Neuronal stem cell (in vitro differentiated cells): ENCODE measurements at places on chromosomes 1 and 21.

DNA sequence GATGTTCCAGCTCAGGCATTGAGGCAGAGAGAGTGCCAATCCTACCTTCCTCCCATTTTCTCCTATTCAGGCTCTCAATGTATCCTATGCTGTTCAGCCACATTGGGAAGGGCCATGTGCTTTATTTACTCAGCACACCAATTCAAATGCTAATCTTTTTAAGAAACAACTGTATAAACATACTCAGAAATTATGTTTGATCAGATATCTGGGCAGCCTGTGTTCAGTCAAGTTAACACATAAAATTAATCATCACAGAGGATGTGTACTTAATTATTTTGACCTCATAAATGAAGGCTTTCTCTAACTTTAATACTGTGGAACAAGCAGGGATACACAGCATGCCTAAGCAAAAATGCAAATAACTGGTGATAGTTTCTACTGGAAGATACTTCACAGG is 149.8 kb downstream of the NCAM2 start:
- no peak for DNase-seq

DNA sequence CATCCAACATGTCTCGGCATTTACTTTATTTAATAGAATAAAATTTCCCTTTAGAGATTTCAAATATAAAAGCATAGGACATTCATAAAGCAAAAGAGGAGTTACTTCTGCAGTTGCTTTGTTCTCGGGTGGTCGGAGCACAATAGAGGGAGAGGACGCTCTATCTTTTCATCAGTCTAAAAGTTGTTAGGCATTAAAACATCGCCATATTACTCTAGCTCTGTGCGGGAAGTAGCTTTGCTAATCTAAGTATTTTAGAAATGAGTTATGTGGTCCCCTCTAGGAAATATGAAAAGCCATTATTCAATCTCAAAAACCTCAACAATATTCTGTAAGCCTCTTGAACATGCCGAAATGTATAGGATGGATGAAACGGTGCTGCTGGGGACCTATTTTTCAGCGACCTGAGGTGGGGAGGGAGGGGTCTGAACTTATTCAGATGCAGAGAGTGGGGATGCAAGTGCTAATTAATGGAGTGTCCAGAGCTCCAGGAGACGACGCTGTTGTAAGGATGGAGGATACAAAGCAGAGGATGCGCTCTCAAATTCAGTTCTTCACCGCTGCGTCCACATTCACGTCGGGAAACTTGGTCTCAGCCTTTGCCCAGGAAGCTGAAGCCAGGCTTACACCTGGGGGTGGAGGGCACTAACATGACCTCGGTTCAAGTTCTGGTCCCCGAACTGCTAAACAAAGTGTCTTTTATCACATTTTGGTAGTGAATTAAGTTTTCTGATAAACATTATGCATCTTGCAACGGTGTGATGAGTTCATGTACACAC is 6.3 kb downstream of the CDKN2C start:
- DNase-seq: no peak

DNA sequence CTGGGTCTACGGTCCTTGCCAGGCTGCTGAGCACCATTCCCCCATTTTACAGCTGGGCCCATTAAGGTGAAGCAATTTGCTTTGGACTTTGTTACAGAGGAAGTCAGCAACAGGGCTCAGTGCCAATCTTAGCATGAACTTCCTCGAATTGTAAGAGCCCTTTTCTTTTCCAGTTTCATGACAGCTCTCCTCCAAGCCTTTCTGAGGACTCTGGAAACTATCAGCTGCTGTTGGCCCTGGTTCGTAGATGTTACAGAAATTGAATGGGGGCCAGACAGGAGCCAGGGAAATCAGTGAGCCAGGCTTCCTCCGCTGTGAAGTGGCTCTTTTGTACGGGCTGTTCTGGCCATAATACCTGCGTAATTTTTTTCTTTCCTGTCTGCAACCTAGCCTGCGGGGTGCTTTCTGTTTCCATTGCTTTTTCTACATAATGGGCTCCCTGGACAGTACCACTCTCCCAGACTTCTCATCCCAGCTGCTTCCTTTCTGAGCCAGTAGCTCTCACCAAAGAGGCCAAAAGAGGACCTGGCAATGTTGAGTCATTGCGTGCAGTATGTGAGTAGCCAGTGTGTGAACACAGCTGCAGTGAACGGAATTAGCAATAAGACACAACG is 386.3 kb downstream of the DISC1 start:
- DNase-seq: no peak

DNA sequence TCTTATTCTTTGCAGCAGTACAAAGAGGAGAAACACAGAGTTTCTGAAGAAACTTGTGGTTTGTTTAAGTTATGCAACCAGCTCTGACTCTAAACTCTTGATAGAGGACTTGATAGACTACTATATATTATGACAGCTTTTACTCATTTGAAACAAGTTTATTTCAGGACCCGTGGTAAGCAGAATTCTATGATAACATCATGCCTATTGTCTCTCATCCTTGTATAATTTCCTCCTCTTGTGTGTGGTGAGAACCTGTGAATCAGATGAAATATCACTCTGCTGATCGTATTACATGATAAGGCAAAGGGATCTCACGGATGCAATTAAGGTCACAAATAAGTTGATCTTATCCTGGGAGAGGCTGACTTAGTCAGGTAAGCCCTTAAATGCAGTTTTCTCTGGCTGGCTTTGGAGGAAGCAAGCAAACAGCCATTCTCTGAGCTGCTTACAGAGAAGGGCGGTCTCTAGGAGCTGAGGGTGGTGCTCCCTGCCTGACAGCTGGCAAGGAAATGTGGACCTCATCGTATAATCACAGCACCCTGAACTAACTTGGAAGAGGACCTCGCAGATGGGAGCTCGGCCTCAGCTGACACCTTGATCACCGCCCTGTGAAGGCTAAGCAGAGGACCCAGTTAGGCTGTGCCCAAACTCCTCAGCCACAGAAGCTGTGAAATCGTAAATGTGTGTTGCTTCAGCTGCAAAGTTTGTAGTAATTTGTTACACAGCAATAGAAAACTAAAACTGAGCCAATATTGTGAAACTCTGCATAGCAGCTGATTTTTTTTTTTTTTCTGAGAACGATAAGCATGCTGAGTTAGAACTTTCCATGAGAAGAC is 151.1 kb upstream of the DPT start:
- no peak for DNase-seq

GRCh38 chr21:46550116-46550941 is 54.6 kb downstream of the S100B start:
- DNase-seq: no peak

- peak; percentile 17 for DNase-seq
These were observed 749 bp upstream of the PEX11B start for GRCh38 chr1:145918992-145919939.

- no peak for DNase-seq
These were observed 21.9 kb upstream of the SPAG17 start for GRCh38 chr1:118206966-118207365.

- DNase-seq: no peak
These were observed 22.9 kb upstream of the ALDH4A1 start for GRCh38 chr1:18925279-18925678.

GRCh38 chr21:33976082-33977016 is 60.7 kb upstream of the ATP5PO start:
- DNase-seq: no peak

DNA sequence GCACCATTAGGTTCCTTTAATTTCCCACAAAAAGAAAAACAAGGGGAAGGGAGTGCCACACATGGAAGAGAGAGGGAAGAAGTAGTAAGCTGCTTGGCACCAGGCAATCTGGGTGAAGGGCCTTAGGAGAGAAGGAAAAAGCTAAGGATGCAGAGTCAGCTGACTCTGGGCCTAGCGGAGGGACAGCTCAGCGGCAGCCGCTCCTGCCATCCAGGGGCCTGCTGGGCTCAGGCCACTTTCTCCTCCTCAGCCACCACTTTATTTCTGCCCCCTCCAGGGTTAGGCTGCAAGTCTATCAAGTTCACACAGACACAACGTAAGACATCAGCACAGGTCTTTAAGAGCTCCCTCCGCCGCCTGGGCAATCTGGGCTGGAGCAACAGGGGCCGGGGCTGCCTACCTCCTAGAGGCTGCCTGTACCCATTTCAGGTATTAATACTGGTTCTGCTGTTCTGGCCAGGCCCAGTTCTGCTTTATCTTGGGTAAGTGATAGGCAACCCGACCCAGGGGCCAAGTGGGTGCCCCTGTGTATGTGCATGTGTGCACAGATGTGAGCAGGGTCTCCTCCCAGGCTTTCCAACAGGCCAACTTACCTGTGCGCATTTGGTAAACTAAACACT is 53.6 kb downstream of the SLC45A1 start:
- DNase-seq: no peak

DNA sequence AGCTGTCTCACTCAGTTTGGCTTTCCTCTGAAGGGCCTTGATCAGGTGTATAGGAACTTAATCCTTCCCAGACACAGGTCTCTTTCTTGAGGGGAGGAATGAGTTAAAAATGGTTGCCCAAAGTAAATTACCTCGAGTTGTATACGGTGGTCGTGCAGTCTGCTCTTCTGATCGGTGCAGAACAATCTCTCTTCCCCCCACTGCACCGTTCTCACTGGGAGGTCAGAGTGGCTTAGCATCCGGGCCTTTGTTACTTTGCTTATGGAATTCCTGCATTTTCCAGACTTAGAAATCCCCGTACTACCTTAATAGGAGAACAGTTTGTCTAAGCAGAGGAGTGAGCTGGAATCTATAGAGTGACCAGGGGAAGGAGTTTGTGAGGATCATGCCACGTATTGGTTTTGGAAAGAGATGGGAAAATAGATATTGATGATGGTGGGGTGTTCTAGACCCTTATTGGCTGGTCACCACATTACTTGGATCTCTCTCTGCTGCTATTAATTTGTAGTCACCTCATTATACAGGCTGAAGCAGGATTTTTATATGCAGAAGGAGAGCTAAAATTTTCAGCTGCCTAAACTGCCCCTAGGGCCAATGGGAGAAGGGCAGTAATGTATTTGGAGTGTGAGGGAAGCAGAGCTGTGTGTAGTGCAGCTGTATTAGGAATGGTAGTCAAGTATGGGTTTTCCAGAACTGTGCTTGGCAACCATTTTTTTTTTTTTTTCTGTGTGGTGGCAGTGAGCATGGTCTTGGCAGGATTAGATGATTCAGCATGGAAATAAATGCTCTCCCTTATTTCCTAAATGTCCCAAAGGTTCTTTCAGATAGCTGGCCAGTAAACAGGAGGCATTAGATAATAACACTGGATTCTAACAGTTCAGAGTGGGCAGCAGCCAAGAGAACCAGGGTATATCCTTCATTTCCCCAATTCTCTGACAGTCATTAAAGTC is 81.5 kb downstream of the NDUFS5 start:
- peak; percentile 63 for DNase-seq

GRCh38 chr1:219791766-219792165 is 136.6 kb downstream of the SLC30A10 start:
- no peak for DNase-seq

DNA sequence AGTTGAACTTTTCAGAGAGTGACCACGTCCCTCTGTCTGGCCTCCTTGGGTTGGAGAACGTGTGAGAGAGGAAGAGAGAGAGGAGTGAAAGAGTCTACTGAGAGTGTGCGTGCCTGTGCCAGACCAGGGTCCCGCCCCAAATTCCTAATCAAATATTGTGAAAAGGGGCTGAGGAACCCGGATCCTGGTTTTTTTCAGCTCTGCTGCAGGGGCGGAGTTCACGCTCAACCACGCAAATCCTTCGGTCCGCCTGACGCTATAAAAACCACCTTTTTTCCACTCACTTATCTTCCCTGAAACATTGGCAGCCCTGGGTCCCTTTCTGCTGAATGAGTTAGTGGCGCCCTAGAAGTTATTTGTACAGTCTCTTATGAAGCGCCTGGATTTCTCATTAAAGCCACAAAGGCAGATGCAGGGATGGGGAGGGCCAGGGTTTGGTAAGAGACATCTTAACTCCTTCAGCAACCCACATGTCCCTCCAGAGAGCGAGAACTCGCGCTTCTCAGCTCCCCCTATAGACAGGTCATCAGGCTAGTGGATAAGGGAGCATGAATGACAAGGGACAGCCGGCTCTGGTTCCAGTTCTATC is at the start of gene FMOD:
TSS of gene FMOD (minus strand) at position 86 of the 589 bp plus-strand sequence. CDS start 2,852 bp downstream, outside the sequence.
- no peak for DNase-seq

DNA sequence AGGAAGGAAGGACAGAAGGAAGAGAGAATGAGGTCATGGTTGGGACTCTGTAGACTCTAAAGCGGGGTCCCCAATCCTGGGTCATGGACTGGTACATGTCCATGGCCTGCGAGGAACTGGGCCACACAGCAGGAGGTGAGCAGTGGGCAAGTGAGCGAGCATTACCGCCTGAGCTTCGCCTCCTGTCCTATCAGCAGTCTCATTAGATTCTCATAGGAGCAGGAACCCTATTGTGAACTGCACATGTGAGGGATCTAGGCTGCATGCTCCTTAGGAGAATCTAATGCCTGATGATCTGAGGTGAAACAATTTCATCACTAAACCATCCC is 128.9 kb downstream of the TRABD2B start:
- DNase-seq: no peak

DNA sequence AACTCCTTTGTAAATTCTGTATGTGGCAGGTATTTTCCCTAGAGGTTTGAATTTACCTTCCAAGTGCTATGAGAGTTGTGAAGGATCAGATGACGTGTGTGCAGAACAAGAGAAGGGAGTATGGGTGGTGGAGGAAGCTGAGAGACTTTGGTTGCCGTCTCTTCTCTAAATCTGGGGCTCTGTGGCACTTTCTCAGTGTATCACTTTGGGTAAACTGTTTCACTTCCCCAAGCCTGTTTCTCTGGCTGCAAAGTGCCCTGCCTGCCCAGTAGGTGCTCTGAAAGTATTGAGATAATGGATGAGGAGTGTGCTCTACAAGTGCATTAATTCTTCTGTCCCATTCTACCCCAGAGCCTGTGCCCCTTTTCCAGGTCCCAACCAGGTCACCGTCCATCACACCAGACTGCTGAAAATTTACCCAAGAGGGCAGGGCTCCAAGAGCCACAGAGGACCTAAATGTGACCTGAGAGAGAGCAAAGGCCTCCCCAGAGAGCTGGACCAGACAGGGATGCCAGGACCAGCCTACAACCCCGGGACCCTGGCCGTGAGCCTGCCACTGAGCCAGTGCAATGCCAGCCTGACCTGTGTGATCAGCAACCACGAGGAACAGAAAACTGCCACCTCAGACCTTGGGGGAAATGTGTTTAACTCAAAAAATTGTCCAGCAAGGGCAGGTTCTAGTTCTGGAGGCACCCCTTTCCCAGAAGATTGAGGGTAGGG is 131.6 kb upstream of the ETV3 start:
- DNase-seq: no peak

- no peak for DNase-seq
These were observed 20.7 kb downstream of the AGT start for GRCh38 chr1:230693221-230693620.

DNA sequence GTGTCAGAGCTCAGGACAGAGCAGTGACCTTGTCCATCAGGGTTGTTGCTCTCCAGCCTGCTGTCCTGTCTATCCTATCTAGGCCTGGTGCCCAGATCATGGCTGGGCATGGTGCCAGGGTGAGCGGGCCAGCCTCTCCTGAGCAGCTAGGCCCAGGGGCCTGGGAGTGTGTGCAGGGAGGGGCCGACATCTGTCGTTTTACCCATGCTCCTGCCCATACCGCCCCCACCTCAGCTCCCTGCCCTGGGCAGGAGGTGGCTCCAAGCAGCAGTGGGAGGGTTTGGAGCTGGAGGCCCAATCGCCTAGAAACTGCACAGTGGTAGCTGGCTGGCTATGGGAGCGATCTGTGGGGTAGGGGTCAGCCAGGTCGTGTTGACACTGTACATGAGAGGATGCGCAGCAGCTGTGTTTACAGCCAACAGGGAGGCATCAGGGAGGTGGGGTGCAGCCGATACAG is 6.5 kb downstream of the INSRR start:
- no peak for DNase-seq

- no peak for DNase-seq
These were observed 156.6 kb downstream of the TRABD2B start for GRCh38 chr1:47840393-47841190.

- DNase-seq: no peak
These were observed 194.9 kb downstream of the DYRK1A start for GRCh38 chr21:37561506-37561905.
